ENCODE measurements at places on chromosomes 4 and X. TPM values are rescaled to one million over a fixed set of nuclear protein-coding genes. Genes with fewer than 3 reads are reported as not detected.

GRCh38 chr4:88879991-88880390, 177.0 kb downstream of the FAM13A start:
- DNase-seq, result no peak

ALPK1 gene
- 24.3 TPM for total RNA-seq

DNA sequence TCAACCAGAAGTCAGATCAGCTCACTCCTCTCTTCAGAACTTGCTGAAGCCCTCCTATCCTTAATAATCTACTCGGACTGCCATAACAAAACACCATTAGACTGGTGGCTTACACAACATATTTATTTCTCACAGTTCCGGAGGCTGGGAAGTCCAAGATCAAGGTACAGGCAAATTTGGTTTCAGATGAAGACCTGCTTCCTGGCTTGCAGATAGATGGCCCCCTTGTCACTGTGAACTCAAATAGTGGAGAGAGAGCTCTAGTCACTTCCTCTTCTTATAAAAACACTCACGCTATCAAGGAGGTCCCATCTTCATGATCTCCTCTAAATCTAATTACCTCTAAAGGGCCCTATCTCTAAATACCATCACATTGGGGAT, 125.1 kb downstream of the CAMK2D start:
- DNase-seq, result no peak

SMIM43 gene
- not detected for total RNA-seq

RHOXF2 gene
- total RNA-seq, result not detected

DNA sequence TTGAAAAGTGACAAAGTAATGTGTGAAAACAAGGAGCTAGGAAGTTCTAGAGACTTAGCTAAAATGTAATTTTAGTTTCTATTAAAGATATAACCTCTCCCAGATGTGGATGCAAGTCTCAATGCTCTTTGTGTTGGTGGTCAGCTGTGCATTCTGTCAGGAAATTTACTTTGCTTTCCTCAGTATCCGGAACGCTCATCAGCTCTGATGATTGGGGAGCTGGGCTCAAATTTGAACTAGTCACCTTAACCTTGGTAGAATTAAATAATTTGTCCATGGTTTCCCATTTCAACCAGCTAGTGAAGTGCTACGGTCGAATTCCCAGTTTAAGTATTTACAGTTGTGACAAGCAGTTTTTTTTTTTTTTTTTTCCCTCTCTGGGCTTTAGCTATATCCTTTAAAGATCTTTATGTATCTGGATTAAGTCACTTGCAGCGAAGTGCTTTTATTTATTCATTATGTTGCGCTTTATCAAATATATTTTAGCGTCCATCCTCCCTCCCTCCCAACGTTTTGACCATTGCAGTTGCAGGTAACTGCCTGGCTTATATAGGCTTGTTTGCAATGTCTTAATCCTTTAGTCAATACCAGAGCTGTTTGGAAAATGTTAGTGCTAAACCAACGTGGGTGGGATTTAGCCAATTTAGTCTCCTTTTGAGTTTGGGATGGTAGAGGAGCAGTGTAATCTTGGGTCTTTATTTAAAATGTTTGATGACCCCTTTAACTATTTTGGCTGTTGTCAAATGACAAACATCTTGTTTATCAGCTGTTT, 2.1 kb downstream of the OGT start:
- no peak for DNase-seq

DNA sequence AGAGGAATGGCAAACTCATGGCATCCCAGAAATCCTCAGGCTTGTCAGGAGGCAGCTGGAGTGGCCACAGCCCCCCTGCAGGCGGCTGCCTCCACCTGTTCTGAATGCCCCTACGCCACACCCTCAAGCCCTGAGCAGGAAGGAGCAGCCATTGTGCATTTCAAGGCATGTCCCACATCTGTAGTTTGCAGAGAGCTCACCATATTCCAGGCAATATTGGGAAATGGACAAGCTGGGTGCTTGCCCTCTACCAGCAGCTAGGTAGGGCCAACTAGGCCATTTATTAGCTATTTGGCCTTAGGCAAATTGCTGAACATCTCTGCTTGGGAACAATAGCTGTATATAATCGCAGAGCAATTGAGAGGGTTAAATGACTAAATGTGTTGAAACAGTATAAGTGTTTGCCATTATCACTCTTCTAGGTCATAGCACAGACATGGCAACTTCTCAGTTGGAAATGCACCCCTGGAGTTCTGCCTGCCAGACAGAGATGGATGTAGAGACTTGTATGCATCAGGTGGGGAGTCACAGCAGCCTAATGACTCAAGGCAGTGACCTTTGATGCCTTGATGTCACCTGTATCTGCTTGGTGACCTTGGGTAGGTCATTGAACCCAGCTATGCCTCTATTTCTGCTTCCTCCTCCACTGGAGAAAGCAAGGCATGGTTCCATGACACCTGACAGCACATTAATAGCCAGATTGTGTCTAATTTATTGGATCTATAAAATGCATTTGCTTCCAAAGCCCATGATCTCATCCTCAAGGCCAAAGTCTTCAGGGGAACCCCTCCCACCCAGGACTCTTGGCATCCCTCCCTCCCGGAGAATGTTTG, 52.8 kb downstream of the FHDC1 start:
- no peak for DNase-seq

RAB39B gene
- total RNA-seq, result 17.2 TPM

- DNase-seq, result no peak
Observed at GRCh38 chr4:95439896-95440295, 108.9 kb downstream of the UNC5C start.

DNA sequence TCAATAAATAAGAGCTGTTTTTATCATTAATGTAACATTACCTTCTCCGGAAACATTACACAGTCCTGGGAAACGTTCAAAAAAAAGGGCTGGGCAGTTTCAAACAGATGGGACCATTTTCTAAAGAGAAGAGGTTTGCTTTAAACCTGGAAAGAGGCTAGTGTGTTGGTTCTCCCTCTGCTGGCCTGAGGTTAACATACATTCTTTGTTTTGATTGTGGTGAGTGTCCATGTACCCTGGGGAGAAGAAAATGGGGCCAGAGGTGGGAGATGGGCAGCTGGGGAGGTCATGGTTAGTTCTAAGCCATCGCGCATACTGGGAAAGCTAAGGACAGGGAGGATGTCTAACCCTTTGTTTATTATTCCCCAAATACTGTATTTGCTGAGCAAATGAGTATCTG, 194.7 kb downstream of the CPEB2 start:
- no peak for DNase-seq

CXXC4 gene
- not detected for total RNA-seq

CXorf49 gene
- total RNA-seq, result not detected

DNA sequence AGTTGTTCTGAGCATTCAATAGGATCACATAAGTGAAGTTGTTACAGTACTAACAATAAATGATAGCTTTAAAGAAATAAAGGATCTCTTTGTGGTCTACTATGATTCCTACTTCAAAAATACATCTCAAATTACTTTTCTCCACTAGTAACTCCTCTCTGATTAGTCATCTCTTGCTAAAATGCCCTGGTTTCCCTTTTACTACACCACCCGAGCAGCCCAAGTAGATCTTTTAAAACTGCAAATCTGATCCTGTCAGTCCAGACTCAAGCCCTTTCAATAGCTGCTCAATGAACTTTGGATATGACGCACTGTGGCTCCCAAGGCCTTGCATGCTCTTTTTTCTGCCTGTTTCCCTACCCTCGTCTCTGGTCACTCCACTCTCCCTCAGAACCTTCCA, 97.5 kb downstream of the MAOA start:
- no peak for DNase-seq

- no peak for DNase-seq
Observed at GRCh38 chr4:25346913-25347312, 30.1 kb upstream of the ANAPC4 start.

EGFL6 gene
- 0.21 TPM for total RNA-seq

GRCh38 chrX:142702749-142703148, 323.0 kb upstream of the SPANXN4 start:
- DNase-seq, result no peak

DNA sequence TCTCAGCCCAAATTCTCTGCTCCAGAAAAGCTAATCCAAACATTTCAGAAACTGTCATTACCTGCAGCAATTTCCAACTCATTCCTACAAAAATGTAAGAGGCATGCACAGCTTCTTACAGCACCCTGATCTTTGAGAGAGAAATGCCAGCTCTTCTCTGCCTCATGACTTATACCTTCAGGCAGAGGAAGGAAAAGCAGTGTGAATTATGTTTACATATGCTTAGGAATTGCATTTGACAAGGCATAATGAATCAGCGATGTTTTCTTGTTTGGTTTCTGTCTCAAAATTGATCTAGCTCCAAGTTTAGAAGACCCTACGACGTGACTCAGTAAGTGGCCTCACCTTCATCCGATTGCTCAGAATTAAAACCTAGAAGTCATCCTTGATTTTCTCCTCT, 21.8 kb upstream of the AGA start:
- no peak for DNase-seq

SPANXA1 gene
- total RNA-seq, result not detected

GRCh38 chrX:107505223-107505622, 55.8 kb downstream of the FRMPD3 start:
- DNase-seq, result no peak

GRCh38 chrX:107894038-107894437, 68.4 kb downstream of the MID2 start:
- peak; percentile 16 for DNase-seq

- DNase-seq, result no peak
Observed at GRCh38 chrX:98141466-98141865, 1257.8 kb downstream of the RPA4 start.

ZDHHC15 gene
- total RNA-seq, result 0.23 TPM

DNA sequence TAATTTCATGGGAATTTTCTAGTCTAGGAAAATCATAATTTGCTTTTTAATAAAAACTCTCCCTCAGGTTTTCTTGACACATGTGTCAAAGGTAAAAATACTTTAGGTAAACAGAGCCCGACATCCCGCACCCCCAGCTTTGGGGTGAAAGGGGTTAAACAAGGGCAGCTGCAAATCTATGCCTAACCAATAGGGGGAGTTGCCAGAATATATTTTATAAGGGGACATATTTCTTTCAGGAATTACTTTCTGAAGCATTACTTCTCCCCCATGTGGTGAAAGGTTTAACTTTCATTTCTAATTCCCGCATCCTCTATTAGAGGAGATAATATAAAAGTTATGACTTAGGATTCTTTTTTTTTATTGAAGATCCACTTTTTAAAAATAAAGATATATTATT, 53.9 kb upstream of the HEPH start:
- DNase-seq, result peak; percentile 16

NXF2B gene
- total RNA-seq, result not detected

PITX2 gene
- not detected for total RNA-seq

C1GALT1C1 gene
- total RNA-seq, result 18.2 TPM

MAGEA2B gene
- not detected for total RNA-seq

- DNase-seq, result no peak
Observed at GRCh38 chr4:52915191-52915590, 53.1 kb downstream of the RASL11B start.

PGM2 gene
- total RNA-seq, result 54.1 TPM

- no peak for DNase-seq
Observed at GRCh38 chrX:71056867-71057266, 11.3 kb downstream of the SNX12 start.

DNA sequence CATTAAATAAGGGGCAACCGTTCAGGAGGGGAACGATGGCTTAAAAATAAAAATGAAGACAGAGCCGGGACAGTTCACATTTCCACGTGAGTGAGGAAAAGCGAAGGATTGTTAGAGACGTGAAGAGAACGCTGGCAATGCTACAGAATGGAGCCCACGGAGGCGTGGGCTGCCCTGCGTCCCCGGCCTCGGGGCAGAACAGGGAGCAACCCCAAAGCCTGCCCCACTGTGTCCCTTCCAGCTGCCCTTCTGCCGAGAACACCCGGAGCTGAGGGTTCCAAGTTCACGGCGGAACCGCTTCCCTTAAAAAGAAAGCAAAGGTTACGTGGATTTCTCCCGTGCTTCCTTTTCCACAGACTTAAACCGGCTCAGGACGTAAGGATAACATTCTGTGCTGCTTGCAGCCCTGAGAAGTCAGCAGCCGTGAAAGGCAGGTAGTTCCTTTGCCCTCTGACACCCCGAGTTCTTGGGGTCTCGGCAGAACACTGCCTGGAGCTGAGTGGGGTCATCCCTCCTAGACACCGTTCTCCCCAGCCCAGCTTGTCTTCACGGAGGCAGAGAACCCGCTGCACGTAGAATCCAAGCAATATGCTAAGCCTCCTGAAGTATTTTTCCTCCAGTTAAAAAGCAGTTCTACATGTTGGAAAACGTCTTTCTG, 14.2 kb downstream of the DHRSX start:
- DNase-seq, result no peak

Data from activated CD4-positive, alpha-beta T cell treated with anti-CD3 and anti-CD28 coated beads for 36 hours (primary cell).